ENCODE measurements at places on chromosomes 1 and 21.

DNA sequence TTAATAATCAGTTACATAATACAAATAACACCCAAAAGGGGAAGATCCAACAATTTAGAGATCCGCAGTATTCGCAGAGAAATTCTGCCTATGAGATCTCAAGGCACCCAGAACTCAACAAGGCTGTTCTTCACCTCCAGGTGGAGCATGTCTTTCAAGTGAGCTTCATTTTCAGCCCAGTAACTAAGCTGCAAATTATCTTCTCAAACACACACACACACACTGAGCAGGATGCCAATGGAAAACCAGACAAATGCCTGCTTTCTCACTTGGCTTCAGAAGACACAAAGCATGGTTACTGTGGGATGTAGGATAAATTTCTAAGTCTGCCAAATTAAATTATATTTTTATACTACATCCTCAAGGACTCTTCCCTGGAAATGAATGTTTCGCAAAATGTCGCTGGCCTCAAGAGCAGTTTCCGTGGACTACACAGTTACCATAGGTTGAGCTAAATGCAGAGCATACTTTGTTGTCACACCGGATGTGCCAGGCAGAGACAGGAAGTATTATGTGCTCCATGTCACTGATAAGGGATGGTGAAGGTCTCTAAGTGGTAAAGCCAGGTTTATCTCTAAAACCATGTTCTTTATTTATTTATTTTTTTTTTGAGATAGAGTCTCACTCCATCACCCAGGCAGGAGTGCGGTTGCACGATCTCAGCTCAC, 30.3 kb downstream of the UBR4 start:
- peak; percentile 8 for DNase-seq

GRCh38 chr1:87403061-87403820, 74.6 kb downstream of the LMO4 start:
- no peak for DNase-seq

GRCh38 chr1:7408771-7409150, 362.3 kb upstream of the VAMP3 start:
- no peak for DNase-seq

- DNase-seq: no peak
These were observed 13.2 kb upstream of the SLC45A3 start for GRCh38 chr1:205693421-205693991.

- no peak for DNase-seq
These were observed 33.5 kb downstream of the CTBS start for GRCh38 chr1:84540759-84541158.

DNA sequence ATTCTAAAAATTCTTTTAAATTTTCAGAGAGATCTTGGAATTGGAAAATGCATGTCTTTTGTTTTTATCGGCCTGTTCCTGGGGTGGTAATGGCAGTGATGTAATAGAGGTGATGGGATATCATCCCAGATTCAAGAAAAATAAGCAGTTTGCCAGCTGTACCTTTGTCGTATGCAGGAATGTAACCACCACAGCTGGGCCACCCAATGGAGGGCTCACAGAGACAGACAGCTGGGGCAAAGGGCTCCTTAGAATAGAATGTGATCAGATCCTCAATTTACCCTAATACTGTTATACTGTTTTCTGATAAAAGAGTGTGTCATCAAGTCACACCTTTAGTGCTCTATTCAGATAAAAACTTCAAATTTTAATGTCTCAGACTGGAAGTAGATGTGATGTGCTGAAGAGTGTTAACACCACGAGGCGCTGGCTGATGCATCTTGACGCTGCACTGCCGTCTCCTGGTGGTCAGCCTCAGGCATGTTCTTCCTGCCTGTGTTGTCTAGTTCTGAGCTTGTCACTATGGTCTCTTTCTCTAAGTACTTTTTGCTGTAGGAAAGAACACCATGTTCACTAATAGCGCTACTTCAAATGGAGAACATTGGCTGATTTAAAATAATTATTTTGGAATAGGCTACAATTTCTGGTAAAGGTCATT, 78.8 kb downstream of the C1orf21 start:
- DNase-seq: no peak

GRCh38 chr1:78068681-78069283, 23.0 kb downstream of the GIPC2 start:
- DNase-seq: no peak

- no peak for DNase-seq
These were observed 431 bp downstream of the ARPC5 start for GRCh38 chr1:183635099-183635605.

DNA sequence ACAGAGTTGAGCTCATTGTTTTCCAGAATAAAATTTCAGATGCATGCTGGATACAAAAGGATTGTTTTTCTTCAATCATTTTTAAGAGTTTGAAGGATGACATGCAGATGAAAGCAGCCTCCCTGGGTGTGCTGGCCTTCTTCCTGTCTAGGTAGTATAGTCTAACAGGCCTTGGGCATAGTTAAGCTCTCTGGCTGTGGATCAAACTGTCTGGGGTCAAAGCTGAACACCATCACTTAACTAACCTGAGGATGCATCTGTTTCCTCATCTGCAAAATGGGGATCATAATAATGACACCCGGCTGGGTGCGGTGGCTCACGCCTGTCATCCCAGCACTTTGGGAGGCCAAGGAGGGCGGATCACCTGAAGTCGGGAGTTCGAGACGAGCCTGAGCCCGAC, 6.0 kb upstream of the TIE1 start:
- DNase-seq: no peak

GRCh38 chr1:205711105-205712048, 31.1 kb upstream of the SLC45A3 start:
- peak; percentile 58 for DNase-seq

GRCh38 chr1:57857809-57858208, 433.9 kb upstream of the DAB1 start:
- no peak for DNase-seq

DNA sequence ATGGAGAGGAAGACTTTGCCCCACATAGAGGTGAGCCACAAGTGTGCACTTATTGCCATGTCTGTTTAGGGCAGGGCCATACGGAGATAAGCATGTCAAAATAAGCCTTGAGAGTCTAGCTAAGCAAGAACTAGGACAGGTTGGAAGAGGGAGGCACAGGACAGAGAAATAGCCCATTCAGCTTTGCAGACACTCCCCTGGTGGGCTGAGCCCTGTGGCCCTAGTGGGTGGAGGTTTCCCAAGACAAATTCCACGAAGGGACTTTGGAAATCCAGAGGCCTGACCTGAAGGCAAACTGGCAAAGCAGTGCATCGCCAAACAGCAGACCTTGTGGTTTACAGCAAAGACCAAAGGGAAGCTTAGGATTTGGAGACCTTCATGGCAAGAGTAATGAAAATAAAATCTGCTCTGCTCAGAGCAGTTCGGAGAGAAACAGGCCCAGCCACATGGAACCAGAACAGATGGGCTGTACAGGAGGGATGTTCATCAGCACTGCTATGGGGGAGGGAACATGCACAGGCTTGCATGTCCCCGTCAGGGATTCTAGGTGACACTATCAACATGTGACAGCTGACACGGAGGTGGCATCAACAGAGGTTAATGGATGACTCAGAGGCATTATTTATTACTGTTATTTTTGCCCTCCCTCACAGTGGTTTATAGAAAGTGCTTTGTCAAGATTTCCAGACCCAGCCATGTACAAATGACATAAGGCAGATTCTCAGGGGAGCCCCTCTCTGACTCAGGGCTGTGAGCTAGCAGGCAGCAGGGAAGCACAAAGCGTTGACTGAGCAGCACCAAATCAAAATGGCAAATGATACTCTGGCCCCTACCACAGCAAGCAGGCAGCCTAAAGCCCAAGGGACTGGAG, 90.1 kb upstream of the IRF2BP2 start:
- peak; percentile 8 for DNase-seq

DNA sequence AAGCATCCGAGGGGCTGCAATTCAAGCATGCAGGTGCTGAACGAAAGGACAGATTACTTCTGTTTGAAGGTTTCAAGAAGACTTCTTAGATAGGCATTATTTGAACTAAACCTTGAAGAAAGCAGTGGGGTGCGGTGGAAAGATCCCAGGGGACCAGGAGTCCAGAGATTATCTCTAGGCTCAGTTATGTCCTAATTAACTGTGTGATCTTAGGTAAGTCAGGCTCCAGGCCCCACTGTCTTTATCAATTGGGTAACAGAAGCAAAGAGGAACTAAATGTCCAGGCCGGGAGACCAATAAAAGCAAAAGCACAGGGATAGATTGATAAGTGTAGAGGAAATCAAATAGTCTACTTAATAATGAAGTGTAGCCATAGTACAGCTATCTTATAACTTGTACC, 72.9 kb upstream of the CDC42BPA start:
- DNase-seq: no peak

DNA sequence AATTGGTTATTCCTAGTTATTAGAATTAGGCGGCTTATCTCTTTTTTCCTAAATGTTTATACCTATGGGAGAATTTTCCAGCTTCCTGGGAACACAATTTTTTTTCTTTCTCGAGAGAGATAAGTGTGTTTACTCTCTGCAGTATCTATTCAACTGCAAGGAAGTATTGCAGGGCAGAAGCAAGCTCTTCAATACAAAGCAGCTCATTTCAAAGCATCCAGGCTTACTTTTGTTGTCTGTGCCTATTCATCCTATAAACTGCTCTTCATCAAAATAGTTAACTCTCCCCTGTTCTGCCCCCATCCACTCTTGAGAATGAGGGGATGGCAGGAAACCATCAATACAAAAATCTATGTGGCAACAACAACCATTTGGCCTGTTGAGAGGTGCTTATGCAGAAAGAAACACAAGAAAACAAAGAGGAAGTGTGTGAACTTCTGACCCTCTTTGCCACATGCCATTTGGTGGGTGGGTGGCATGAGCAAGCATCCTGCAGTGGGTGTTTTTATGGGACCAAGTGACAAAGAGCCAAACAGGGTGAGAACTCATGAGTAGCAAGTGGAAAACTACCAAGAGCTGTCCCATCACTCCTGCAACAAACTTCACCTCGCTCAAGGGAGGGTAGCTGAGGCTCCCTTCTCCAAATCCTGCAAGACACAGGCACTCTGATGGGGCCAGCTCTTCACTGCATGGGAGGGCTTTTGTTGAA, 50.6 kb upstream of the MRPS6 start:
- DNase-seq: peak; percentile 54

- no peak for DNase-seq
These were observed 14.3 kb upstream of the SEC16B start for GRCh38 chr1:177984136-177984525.

- DNase-seq: no peak
These were observed 2.2 kb upstream of the SSBP3 start for GRCh38 chr1:54408147-54409066.

- no peak for DNase-seq
These were observed 16.4 kb downstream of the PBX1 start for GRCh38 chr1:164575356-164575886.

DNA sequence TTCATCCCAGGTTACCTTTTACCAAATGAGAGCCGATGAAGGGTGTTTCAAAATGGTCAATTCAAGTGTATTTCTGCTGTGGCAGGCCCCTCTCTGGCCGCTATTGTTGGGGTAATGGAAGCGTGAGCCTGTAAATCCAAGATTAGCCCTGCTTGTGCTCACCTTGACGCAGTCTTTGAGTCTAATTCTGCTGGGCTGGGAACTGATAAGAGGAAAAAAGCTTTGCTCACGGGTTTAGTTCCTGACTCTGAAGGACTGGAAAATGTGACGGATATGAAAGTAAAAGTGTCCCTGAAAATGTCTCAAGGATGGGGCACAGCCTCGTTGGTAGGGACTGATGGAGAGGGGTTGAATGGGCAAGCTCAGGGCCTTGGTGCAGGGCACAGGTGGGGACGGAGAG, 125.9 kb upstream of the GALNT2 start:
- DNase-seq: no peak

DNA sequence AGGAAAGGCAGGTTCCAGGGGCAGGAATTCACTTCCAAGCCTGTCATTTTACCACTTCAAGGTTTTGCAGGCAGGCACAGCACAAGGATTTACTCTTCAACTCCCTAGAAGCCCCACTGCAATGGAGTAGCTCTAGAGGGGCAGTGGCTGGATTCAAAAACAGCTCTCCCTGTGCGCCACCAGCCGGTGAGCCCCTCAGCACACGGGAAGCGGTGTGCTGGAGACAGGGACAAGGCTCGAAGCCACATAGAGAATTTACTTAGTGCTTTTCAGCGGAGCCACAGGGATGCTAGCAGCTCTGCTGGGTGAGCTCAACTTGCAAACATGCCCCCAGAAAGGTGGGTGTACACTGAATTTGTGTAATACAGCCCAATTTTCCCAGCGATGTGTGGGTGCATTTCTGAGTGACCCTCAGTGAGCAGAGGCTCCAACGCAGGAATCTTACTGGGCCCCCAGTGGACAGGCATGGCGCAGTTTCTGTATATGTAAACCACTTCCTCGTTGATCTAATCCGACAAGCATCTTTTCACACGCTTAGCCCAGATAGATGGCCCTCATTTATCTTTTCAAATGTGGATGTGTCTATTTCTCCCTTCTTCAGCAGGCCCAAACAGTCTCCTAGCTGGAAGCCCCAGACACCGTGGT, 10.9 kb downstream of the VWA5B1 start:
- no peak for DNase-seq

DNA sequence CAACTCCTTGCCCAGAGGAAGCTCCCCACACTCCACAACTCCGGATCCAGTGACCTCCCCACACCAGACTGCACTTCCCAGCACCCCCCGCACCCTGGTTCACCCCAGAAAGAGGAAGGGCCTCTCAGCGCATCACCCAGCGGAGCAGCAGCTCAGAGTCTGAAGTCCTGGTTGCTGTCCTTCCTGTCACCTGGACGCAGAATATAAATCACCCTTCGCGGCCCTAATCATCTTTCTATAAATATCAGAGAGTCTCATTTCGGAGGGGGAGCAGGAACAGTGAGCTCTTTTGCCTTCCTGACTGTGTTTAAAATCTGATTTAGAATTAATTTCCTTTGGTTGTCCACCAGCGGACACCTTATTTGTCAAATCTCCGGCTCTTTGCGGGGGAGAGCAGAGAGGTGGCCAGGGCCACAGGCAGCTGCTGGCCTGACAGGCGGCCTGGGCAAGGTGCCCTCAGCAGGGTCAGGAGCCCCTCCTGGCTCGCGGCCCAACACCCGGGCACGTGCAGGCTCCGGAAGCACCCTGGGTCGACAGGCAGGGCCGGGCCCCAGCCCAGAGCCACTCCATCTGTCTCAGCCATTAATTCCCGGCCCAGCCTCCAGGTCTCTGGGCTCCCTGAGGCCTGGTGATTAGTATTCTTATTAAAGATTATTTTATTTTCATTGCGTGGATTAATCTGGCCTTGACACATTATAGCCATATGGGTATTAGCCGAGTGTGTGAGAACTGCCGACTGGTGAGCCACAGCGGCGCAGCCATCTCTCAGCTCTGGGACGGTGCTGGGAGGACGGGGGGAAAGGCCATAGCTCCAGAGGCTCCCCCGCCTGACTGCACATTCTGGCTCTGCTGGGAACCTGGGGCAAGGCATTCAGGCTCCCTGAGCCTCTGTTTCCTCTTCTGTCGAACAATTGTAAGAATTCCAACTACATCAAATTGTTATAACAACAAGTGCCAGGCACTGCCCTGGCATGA, 19.7 kb downstream of the EPHA8 start:
- no peak for DNase-seq

GRCh38 chr1:180252638-180253536, 22.8 kb downstream of the LHX4 start:
- peak; percentile 54 for DNase-seq

DNA sequence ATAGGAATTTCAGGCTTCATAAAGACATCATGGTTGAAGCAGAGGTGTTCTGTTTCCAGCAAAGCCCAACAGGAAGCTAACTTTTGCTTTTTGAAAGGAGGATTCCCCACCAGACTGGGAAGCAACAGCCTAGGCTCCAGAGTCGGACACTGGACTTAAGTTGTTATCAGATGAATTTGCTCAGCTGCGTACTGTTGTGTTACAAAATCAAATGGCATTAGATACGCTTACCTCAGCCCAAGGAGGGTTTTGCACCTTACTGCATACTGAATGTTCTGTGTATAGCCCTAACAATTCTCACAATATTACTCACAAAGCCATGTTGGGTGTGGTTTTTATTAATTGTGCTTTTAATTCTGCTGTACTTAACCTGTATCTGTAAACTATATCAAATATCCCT, 547 bp upstream of the CHIA start:
- no peak for DNase-seq
